ENCODE measurements at places on chromosomes 16 and 17. TPM values are rescaled to one million over a fixed set of nuclear protein-coding genes. Genes with fewer than 3 reads are reported as not detected.

The HP gene
- not detected for total RNA-seq

The EVPL gene
- total RNA-seq: not detected

The FOXL1 gene
- total RNA-seq: 2.1 TPM

The DNAI2 gene
- not detected for total RNA-seq

The MEIOC gene
- total RNA-seq: not detected

The DYNLL2 gene
- 10.2 TPM for total RNA-seq

The SGSM2 gene
- 31.7 TPM for total RNA-seq

The SLFN13 gene
- total RNA-seq: 1.5 TPM
